Immature natural killer cell (primary cell): ENCODE measurements at places on chromosomes 13 and 19. TPM values are rescaled to one million over a fixed set of nuclear protein-coding genes. Genes with fewer than 3 reads are reported as not detected.

DNA sequence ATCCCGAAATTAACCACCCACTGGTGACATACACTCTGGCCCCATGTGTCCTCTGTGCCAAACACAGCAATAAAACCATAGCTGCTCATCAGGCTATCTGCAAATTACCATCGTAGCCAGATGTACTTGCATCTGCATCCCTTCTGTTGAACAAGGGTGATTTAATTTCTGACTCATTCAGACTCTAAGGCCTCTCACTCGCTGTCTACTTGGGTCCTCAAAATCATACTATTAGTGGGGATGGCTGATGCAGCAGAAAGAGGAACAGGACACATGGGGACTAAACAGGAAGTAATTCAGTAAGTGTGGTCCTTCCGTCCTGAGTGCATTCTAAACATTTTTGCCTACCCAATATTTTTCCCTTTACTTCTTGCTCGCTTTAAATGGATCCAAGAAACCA, 2275.0 kb upstream of the PCDH20 start:
- no peak for DNase-seq

DNA sequence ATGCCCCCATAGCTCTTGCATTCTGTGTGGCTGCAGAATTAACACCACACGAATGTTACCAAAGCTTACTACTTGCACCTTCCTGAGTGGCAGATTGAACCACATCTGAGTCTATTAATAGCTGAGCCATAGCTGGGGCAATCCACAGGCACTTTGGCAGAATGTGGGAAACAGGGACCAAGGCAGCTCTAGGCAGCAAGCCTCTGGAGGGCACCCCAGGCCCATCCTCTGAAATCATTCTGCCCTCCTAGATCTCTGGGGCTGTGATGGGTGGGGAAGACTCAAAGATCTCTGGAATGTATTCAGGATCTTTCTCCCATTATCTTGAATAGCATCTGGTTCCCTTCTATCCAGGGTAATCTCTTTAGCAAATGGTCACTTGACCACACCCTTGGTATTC, 139.3 kb downstream of the TNFRSF19 start:
- DNase-seq, result no peak

DNA sequence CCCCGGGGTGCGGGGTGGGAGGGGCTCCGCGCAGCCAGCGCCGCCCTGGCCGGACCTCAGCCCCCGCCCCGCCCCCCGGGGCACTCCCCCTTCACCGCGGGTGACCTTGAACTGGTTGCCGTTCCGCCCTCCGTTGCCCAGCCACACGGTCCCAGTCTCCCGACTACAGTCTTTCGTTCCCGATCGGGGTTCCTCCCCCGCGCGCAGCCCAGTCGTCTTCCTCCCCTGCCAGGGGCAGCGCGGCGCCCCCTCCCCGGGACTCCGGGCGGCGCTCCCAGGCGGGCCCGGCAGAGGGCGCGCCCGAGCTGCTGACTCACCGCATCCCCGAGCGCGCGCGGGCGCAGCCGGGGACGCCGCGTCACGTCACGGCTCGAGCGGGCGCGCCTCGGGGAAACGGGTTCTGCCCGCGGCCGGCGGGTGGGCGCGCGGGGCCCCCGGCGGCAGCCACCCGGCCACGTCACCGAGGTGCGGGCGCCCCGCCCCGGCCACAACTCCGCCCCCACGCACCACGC, 459 bp downstream of the MIDN start:
- peak; percentile 92 for DNase-seq

Gene MCEMP1
- not detected for polyA plus RNA-seq

Gene SLC10A2
- polyA plus RNA-seq, result not detected

Gene SPRYD7
- polyA plus RNA-seq, result 3.2 TPM
